ENCODE measurements at places on chromosomes 12 and 14. TPM values are rescaled to one million over a fixed set of nuclear protein-coding genes. Genes with fewer than 3 reads are reported as not detected.

DNA sequence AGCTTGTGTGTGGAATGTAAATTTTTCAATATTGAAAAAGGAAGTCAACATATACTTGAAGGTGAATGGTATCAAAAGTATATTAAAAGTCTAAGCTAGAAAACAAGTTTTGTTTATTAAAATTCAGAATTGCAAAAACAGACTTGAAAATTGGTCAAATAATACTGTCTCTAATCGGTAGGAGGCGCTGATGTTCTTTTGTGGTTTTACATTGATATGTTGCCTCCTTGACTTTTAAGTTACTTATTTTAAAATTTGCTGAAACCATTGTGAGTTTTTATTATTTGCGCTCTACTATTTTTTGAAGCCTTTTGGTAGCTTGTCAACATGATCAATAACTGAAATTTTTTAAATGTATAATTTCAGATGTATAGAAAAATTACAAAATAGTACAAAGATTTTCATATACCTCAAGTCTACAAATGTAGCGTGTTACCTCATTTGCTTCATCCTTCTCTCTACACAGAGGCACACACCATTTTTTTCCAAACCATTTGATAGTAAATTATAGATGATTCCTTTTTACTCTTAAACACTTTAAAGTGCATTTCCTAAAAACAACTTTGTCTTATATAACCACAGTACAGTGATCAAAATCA, 6.9 kb downstream of the RTRAF start:
- no peak for DNase-seq

GLI1 gene
- total RNA-seq: 1.6 TPM

DNA sequence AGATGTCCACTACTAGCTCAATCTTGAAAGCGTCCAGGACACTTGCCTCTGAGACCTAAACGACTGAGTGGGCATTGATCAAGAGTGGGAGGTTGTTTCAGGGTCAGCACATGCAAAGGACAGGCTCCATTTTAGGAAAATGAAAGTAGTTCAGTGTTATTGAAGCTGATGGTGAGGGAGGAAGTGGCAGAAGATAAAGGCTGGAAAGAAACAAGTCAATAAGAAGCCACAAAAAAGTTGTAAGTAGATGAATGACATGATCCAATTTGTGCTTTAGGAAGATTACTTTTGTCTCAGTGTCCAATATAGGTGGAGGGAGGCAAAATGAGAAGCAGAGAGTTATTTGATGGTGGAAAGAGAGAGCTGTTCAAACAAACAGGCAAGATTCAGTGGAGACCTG, 22.0 kb downstream of the GPR65 start:
- no peak for DNase-seq

DNA sequence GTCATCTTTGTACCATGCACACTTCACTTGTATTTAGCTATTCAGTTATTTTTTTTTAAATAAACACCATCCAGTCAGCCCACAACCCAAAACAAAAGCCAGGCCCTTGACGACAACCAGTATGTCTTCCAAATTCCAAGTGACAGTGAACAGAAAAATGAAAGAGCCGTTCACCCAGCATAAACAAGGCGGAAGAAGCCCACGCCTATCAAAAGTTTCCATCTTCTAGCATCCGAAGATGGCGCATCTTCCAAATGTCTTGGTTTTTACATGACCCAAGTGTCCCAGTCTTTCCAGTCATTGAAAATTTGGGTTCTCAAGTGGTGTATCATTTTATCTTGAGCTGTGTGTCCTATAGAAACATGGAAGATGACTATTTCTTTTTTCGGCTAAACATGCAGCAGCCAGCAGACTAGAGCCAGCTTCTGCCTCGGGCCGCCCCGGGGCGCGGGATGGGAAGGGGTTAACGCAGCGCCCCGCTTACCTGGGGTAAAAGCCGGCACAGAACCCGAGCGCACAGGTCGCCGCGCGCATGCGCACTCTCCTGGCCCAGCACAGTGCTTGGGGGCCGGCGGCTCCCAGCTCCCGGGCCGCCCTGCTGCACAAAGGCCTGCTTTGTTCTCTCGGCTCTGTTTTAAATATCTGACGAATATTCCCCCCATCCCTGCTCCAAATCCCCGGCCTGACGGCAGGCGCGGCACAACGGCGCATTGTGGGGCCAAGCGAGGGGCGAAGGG, 164.8 kb downstream of the ZFP36L1 start:
- DNase-seq: peak; percentile 81

DNA sequence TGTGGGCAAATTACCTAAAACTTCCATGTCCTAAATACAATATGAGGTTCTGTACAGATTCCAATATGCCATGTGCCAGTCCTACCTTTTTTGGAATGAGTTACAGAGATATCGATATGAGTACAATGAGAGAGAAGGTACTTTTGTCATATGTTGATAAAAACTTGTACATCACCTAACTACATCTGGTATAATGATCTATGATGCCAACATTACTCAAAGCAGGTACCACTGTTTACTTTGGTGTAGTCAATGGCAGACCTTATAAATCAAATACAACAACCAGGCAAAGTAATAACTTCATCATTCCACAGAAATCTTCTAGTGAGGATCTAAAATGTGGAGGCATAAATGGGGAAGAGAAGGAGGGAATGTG, 12.7 kb downstream of the TEP1 start:
- DNase-seq: no peak

DNA sequence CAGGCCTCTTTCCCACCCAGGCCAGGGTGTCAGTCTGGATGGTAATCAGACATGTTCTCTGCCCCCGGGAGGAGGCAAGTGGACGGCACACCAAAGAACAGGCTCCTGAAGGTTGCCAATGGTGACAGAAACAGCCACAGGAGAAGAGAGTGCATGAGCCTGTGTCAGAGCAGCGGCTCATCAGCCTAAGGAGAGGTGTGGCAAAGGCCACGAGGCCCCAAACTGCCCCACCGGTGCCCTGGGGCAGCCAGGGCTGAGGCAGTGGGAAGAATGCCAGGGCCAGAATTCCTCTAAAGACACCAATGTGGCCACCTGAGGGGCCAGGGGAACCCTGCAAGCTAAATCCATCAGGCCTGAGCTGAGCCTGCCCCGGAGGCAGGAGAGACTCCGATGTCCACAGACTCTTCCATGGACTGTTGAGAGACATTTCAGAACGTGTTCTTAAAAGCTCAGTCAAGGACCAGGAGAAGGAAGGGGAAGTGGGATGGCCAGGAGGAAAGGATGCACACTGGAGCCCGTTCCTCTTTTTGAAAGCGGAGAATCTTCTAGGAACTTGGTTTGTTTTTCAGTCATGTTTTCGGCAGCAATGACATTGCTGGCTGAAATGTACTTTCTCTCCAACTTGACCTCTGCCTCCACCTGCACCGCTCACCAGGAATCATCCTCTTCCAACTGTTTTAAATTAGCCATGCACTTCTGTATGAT, 176.3 kb upstream of the FKBP4 start:
- no peak for DNase-seq

SOAT2 gene
- not detected for total RNA-seq

SLC2A14 gene
- not detected for total RNA-seq

DNA sequence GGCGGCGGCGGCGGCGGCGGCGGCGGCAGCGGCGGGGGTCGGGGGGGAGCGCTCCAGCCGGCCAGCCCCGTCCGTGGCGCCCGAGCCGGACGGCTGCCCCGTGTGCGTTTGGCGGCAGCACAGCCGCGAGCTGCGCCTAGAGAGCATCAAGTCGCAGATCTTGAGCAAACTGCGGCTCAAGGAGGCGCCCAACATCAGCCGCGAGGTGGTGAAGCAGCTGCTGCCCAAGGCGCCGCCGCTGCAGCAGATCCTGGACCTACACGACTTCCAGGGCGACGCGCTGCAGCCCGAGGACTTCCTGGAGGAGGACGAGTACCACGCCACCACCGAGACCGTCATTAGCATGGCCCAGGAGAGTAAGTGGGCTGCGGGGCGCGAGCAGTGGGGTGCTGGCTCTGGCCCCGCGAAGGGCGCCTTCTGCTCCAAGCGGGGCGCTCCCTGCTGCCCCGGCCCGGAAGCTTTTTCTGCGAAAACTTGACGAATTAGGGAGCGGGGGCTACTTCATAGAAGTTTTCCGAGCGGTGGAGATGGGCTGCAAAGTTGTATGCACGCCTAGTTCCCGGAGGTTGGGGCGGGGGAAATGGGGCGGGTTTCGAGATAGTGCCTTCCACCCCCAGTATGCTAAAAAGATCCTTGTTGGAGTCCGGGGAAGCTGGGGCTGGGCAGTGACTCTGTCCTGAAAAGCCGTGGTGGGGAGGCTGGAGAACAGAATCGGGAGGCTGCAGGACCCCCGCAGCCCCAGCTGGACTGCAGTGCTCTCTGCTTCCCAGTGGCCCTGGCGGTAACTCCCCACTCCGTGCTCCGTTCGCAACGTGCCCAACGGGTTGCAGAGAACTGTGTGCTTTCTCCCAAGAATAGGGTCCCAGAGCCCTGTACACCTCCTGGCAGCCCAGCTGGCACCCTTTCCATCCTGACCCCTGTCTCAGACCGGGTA, 751 bp downstream of the GDF11 start:
- peak; percentile 87 for DNase-seq

DNA sequence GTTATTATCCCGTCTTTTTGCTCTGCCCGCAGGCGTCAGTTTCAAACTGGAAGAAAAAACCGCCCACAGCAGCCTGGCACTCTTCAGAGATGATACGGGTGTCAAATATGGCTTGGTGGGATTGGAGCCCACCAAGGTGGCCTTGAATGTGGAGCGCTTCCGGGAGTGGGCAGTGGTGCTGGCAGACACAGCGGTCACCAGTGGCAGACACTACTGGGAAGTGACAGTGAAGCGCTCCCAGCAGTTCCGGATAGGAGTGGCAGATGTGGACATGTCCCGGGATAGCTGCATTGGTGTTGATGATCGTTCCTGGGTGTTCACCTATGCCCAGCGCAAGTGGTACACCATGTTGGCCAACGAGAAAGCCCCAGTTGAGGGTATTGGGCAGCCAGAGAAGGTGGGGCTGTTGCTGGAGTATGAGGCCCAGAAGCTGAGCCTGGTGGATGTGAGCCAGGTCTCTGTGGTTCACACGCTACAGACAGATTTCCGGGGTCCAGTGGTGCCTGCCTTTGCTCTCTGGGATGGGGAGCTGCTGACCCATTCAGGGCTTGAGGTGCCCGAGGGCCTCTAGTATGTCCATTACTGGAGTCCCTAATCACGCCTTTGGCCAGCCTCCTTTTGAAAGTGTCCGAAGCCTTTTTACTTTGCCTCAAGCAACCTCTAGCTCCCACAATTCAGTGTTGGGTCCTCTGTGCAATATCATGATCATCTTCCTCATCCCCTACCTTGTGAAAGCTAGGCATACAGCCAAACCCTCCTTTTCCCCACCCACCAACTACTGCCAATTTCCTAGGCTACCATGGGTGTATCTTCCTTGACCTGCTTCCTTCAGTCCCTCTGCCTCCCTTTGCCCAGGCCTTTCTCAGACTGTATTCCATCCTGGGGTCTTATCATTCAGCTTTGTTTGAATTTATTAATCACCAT, 891 bp downstream of the SPRYD4 start:
- DNase-seq: peak; percentile 41

DNA sequence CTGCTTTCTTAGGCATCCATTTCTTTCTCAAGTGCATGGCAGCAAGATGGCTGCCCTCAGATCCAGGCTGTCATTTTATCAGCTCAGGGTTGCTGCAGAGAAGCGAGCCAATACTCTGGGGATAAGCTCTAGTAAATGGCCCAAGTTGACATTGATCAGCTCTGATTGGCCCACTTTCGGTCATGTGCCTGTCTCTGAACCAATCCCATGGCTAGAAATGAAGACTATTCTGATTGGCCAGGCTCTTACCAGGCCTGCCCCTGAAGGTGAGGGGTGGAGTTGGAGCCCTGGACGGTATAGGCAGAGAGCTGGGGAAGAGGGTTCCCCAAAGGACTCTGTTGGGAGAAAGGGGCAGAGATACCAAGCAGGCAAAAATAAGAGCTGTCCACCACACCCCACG, 41.4 kb downstream of the MYO1H start:
- no peak for DNase-seq

DNA sequence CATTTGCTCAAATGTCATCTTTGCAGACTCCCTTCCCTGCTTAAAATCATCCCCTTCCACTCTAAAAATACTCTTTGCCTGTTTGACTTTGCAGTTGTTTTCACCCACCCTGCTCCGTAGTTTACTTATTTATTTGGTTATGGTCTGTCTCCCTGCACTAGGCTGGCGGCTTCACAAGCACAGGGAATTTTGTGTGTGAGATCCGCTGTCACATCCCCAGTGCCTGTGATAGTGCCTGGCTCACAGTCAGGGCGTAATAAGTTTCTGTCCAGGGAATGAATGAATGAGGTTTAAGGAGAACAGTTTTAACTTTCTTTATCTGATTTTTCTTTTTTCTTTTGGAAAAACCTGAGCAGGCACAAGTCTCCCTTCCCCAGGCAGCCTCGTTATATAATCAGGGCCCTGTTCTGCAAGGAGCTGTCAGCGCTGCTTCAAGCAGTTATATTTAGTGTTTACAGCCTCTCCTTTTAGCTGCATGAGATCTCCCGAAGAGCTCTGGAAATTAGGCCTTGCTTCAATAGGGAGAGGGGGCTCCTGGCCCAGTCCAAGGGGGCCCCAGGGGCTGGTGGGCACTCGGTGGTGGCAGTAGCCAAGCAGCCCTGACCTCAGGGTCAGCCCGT, 107.1 kb downstream of the AACS start:
- no peak for DNase-seq

MAP3K9 gene
- 1.6 TPM for total RNA-seq

All from right cardiac atrium (tissue), 5 donors.